ENCODE measurements at places on chromosomes 3 and 15. TPM values are rescaled to one million over a fixed set of nuclear protein-coding genes. Genes with fewer than 3 reads are reported as not detected.

FETUB gene
- 0.05 TPM for polyA plus RNA-seq

PLCL2 gene
- polyA plus RNA-seq, result 0.85 TPM

HDGFL3 gene
- 8.0 TPM for polyA plus RNA-seq

CCR8 gene
- polyA plus RNA-seq, result not detected

SYNM gene
- 4.3 TPM for polyA plus RNA-seq

RHOV gene
- polyA plus RNA-seq, result 0.49 TPM

C3orf49 gene
- not detected for polyA plus RNA-seq

HRH1 gene
- polyA plus RNA-seq, result 7.7 TPM

FILIP1L gene
- polyA plus RNA-seq, result 26.8 TPM

INTS14 gene
- polyA plus RNA-seq, result 44.9 TPM

FBXO40 gene
- polyA plus RNA-seq, result not detected

GPR176 gene
- 21.9 TPM for polyA plus RNA-seq

ARMC8 gene
- polyA plus RNA-seq, result 39.2 TPM

AQR gene
- polyA plus RNA-seq, result 11.6 TPM

ATP1B3 gene
- polyA plus RNA-seq, result 86.3 TPM

- H3K4me3 ChIP-seq, result no peak overlapping the region
- H3K36me3 ChIP-seq, result no peaks in the 10 kb centered on the region
- no peak for DNase-seq
Measured at GRCh38 chr15:99385865-99386264, 134.6 kb downstream of the LRRC28 start.

- no peaks in the 10 kb centered on the region for H3K27me3 ChIP-seq
- H3K27ac ChIP-seq, result no peak overlapping the region
- no peak overlapping the region for H3K4me3 ChIP-seq
- no peak for DNase-seq
- no peaks in the 10 kb centered on the region for H3K4me1 ChIP-seq
Measured at GRCh38 chr3:188124184-188124583, 29.8 kb upstream of the LPP start.

GRCh38 chr3:73448761-73449301 is 175.9 kb downstream of the PDZRN3 start:
- peaks cover 16% of the 10 kb centered on the region for H3K4me1 ChIP-seq
- no peak overlapping the region for H3K4me3 ChIP-seq
- no peaks in the 10 kb centered on the region for H3K36me3 ChIP-seq

DNA sequence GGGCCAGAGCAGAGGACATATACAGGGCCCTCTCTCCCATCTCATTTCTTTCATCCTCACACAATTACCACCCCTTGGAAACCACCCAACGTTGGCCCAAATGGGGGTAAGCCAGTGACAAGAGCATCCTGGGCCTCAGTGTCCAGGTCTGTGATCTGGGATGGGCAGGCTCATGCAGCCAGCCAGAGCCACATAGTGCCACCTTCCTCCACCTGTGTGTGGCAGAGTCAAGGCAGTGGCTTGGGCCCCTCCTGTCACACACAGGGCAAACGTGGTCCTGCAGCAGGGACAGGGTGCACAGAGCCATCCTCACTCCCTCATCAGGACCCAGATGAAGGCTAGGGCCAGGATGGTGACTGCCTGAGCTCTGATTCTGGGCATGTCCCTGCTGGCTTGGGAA is 2.3 kb upstream of the MYL3 start:
- H3K36me3 ChIP-seq, result no peaks in the 10 kb centered on the region
- DNase-seq, result no peak
- no peaks in the 10 kb centered on the region for H3K27me3 ChIP-seq

- H3K4me3 ChIP-seq, result no peak overlapping the region
- H3K27me3 ChIP-seq, result no peaks in the 10 kb centered on the region
- DNase-seq, result peak; percentile 53
Measured at GRCh38 chr3:46947981-46948791, 28.4 kb downstream of the CCDC12 start.

DNA sequence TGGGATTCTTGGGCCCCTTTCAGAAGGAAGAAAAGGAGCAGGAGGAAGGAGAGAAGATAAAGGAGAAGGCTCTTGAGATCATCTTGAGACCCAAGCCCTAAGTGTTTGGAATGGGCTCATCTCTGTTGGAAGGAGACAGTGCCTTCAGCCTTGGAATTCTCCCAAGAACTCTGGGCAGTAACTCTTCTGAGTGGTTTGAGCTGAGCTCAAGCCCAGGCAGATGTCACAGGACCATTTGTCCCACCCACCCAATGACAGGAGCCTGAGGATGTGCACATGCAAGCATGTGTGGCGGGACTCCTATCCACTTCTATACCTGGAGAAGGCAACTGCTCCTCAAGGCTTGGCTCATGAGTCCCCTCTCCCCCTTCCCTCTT is 14.6 kb upstream of the TMEM40 start:
- H3K36me3 ChIP-seq, result no peaks in the 10 kb centered on the region
- H3K27me3 ChIP-seq, result no peaks in the 10 kb centered on the region
- no peak overlapping the region for H3K27ac ChIP-seq
- no peaks in the 10 kb centered on the region for H3K4me1 ChIP-seq
- no peak for DNase-seq
- no peak overlapping the region for H3K4me3 ChIP-seq

DNA sequence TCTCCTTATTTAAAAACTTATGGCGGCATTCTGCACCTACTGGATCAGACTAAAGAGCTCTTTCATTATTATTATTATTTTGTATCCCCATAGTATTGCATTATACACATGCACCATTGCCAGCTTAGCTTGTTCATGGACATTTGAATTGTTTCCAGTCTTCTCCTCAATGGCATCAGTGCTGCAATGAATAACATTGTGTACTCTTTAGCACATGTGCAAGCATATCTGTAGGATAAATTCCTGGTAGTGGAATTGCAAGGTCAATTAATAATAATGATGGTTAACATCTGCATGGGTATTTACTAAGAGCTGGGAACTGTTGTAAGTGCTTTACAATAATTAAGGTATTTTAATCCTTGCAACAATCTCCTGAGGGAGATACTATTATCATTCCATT is 52.0 kb downstream of the AMOTL2 start:
- no peak overlapping the region for H3K27ac ChIP-seq
- H3K4me3 ChIP-seq, result no peak overlapping the region
- DNase-seq, result no peak
- no peaks in the 10 kb centered on the region for H3K36me3 ChIP-seq

- H3K4me1 ChIP-seq, result no peaks in the 10 kb centered on the region
- no peaks in the 10 kb centered on the region for H3K36me3 ChIP-seq
- H3K27me3 ChIP-seq, result peaks cover 3% of the 10 kb centered on the region
- DNase-seq, result no peak
- H3K27ac ChIP-seq, result no peak overlapping the region
Measured at GRCh38 chr15:59946084-59946483, 58.0 kb upstream of the FOXB1 start.

GRCh38 chr3:171336406-171336805 is 123.8 kb downstream of the TNIK start:
- H3K4me1 ChIP-seq, result no peaks in the 10 kb centered on the region
- H3K4me3 ChIP-seq, result no peak overlapping the region
- H3K27me3 ChIP-seq, result no peaks in the 10 kb centered on the region
- H3K36me3 ChIP-seq, result no peaks in the 10 kb centered on the region

- no peaks in the 10 kb centered on the region for H3K27me3 ChIP-seq
- H3K4me3 ChIP-seq, result no peak overlapping the region
Measured at GRCh38 chr3:110612045-110612444, 459.6 kb upstream of the NECTIN3 start.

- no peak for DNase-seq
- no peaks in the 10 kb centered on the region for H3K4me1 ChIP-seq
- H3K27me3 ChIP-seq, result no peaks in the 10 kb centered on the region
- H3K36me3 ChIP-seq, result no peaks in the 10 kb centered on the region
Measured at GRCh38 chr3:70582803-70583202, 270.4 kb upstream of the MDFIC2 start.

DNA sequence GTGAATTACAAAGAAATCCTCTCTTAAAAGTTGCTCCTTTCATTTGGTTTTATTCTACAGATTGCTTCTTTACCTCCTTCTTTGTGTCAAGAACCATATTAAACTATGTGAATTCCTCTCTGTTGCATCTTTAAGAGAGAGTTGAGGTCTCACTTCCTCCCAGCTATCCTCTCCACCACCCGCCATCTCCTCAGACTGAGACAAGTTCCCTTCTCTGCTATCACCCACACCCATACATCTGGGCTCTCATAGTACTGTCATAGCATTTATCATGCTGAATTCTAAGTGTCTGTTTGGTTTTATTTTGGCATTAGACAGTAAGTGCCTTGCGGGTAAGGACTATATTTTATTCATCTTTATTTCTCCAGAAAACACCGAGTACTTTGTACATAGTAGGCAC is 54.2 kb downstream of the B3GALNT1 start:
- no peaks in the 10 kb centered on the region for H3K4me1 ChIP-seq
- H3K27ac ChIP-seq, result no peak overlapping the region
- no peak overlapping the region for H3K4me3 ChIP-seq
- DNase-seq, result no peak
- H3K36me3 ChIP-seq, result no peaks in the 10 kb centered on the region

DNA sequence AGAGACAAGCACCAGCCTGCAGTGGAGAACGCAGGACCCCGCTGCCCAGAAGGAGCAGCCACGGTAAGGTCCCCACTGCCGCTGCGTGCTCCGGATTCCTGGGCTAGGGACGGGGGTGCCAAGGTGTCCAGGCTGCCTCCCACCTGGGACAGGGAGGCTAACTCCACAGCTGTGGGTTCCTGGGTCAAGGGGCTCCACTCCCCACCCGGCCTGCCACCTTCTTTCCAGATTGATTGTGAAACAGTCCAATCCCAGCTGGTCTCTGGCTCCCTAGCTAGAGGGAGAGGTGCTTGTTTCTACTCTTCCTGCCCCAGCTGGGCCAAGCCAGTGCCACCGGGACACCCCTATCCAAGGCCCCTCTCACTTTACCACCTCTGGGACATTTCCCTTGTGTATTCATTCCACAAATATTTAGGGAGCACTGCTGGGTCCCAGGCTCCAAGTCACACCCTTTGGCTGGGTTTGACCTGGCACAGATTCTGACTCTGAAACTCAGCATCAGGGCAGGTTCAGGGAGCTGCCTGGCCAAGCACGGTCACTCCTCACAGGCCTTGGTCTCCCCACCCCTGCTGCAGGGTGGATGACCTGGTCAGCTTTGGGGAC is 1.9 kb downstream of the PAK6 start:
- H3K27me3 ChIP-seq, result peaks cover 8% of the 10 kb centered on the region
- no peaks in the 10 kb centered on the region for H3K36me3 ChIP-seq
- H3K27ac ChIP-seq, result no peak overlapping the region
- DNase-seq, result no peak

GRCh38 chr15:89806559-89807550 is 7.8 kb downstream of the ANPEP start:
- H3K36me3 ChIP-seq, result no peaks in the 10 kb centered on the region
- DNase-seq, result no peak
- no peaks in the 10 kb centered on the region for H3K27me3 ChIP-seq

- no peak for DNase-seq
- no peaks in the 10 kb centered on the region for H3K27me3 ChIP-seq
- H3K4me1 ChIP-seq, result peaks cover 2% of the 10 kb centered on the region
- no peaks in the 10 kb centered on the region for H3K36me3 ChIP-seq
- peak overlapping the region; percentile 51 for H3K27ac ChIP-seq
Measured at GRCh38 chr3:132785292-132785691, 63.1 kb upstream of the NPHP3 start.

DNA sequence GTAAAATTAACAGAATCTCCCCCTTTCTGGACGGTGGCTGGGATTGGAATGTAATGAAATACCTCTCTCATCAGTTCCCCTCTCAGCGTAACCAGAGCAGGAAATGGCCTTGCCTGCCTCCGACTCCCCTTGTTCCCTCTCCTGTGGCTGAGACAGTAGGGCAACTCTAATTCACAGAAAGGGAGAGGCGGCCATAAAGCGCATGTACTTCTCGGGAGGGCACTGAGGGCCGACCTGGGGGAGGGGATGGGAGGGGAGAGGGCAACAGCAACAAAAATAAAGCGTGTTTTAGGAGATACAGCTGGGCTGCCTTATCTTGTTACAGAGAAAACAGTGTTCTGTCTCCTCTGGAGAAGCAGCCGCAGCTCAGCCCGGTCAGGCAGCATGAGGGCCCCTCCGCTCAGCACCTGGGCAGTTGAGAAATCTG is 783.3 kb upstream of the ARRDC4 start:
- H3K36me3 ChIP-seq, result no peaks in the 10 kb centered on the region
- H3K4me3 ChIP-seq, result no peak overlapping the region
- no peak for DNase-seq
- H3K27me3 ChIP-seq, result no peaks in the 10 kb centered on the region

DNA sequence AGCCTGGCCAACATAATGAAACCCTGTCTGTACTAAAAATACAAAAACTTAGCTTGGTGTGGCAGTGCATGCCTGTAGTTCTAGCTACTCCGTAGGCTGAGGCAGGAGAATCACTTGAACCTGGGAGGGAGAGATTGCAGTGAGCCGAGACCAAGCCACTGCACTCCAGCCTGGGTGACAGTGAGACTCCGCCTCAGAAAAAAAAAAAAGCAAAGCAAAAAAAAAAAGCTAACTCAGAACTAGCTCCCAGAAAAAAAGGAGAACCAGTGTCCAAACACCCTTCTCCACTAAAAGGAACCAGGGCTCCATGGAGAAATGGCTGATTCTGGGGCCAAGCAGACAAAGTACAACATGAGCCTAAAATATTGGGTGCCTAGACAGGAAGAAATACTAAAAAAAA is 16.7 kb upstream of the CRTC3 start:
- no peaks in the 10 kb centered on the region for H3K36me3 ChIP-seq
- no peak overlapping the region for H3K4me3 ChIP-seq
- no peaks in the 10 kb centered on the region for H3K4me1 ChIP-seq
- no peak for DNase-seq

DNA sequence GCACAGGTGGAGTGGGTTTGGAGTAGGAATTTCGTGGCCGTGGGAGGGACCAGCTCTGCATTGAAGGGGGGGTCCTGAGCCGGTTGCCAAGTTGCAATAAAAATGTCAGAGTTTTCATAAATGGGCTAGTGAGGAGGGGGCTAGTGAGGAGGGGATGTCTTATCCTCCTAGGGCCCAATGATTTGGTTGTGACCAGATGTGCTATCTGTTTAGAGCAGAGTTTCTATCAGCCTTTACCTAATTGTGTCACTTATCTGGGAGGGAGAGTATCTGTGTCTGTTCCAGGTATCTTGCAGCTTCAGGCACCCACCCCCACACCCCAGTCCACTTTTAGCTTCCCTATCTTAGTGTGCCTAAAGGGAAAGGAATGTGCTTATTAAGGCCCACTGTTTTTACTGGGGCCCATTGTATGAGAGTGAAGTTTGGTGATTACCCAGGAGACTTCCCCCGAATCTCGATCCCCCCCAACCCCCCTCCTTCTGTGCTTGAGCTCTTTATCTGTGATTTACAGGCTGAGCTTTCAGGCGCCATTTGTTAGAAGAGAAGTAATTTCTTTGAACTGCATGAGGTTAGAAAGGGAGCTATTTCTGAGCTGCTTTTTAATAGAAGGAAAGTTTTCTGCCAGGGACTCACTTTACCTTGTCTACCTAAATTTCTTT is 42.6 kb downstream of the PPCDC start:
- H3K27ac ChIP-seq, result no peak overlapping the region
- H3K4me1 ChIP-seq, result peaks cover 5% of the 10 kb centered on the region
- H3K4me3 ChIP-seq, result no peak overlapping the region
- no peak for DNase-seq
- no peaks in the 10 kb centered on the region for H3K27me3 ChIP-seq
